ENCODE measurements at places on chromosomes 1 and 21. TPM values are rescaled to one million over a fixed set of nuclear protein-coding genes. Genes with fewer than 3 reads are reported as not detected.

HPCAL4 gene
- 0.09 TPM for total RNA-seq

DNA sequence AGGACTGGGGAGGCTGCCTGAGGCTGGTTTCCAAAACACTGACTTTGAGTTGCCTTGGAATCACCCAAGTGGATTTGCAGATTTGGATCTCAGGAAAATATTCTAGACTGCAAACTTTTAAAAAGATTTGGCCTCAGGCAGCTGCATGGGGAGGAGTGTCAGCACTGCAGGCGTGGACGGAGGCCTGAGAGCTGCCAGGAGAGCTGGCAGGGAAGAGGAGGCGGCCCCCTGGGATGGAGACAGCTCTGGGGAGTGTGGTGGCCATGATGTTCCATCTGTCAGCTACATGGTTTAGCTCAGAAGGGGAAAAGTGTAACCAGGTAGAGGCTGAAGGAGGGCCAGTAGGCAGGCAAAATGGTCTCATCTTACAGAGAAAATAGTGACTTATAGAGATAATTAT lies 72.1 kb downstream of the VPS26C start:
- no peak for DNase-seq

- DNase-seq: peak; percentile 32
Measured at GRCh38 chr1:4101459-4102161, 201.5 kb upstream of the C1orf174 start.

DNA sequence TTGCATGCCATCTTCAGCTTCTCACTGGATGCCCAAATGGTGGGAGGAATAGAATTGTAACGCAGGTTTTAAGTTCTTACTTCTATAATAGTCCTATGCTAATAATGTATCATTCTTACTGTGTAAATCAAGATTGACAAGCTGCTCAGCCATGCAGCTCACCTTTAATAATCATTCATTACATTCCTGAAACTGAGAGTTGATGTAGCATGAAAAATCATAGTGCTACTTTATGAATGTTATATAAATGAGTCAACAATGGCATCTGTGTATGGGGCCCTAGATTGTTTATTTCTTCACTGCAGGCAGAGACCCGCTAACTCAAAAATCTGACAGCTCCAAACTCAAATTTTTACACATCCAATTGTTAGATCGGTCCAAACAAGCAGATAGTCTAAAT lies 34.4 kb downstream of the FH start:
- DNase-seq: no peak

IFI44L gene
- total RNA-seq: 30.0 TPM

MFN2 gene
- total RNA-seq: 89.9 TPM

DNA sequence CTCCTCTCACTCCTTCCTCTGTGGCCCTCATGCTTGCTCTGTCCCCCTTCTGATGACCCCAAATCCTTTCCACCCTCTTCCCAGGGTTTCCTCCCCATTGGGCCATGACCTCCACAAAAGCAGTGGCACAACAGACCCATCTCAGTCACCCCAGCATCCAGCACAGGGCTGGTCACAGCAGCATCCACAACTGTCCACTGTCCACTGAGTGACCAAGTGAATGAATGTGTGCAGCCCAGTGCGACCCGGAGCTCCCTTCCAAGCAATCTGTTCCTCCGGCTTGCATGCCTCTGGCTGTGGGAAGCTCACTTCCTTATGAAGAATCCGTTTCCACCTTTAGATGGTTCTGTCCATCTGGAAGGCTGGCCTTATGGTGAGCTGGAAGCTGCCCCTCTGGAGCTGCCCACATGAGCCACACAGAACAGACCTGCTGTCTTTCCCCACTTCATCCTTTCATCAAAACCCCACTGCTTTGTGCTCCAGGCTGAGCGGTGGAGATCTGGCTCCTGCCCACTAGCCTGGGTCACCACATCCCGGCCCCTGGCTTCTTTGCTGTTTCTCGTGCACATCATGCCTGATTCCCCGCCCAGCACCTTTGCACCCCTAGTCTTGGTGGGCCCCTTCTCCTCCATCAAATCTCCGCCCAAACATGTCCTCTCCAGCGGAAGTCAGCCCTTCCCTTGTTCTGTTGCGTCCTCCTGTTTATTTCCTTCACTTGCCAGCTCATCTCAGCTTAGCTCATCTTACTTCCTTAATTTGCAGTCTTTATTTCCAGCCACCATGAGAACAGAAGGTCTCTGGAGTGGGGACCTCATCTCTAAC lies 56.4 kb downstream of the EDN2 start:
- DNase-seq: no peak

CLCC1 gene
- 35.1 TPM for total RNA-seq

CLCA1 gene
- total RNA-seq: not detected

SPATA21 gene
- not detected for total RNA-seq

DNA sequence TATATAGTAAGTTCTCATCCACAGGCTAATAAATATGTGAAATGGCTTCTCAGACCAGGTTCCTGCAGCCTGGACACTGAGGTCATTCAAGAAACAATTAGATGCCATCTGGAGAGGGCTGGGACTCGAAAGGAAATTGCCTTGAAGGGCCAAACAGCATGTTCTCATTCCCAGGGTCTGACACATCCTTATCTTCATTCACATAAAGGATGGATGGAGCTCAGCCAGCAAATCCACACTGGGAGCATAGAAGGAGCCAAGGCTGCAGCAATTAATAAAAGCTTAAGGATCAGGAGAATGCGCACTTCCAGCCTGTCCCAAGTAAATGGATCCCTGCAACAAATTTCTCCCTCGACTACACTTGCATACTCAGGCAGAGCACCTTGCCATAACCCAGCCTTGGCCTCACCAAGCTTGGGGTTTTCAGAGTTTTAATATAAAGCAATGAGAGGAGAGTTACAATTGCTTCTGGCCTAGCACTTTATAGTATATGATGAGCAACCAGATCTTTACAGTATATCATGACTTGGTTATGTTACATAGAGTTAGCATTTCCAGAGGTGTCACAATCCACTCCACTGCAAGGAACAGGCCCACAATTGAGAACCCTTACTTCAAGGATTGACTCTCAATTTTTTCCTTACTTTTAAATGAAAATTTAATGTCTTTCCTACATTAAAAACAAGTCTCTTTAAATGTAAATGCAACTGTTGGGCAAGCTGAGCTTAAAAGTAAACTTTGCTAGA lies 55.9 kb downstream of the BCAR3 start:
- DNase-seq: no peak

MRPS6 gene
- 57.6 TPM for total RNA-seq

RPTN gene
- not detected for total RNA-seq
